ENCODE measurements at places on chromosomes 2 and 18.

DNA sequence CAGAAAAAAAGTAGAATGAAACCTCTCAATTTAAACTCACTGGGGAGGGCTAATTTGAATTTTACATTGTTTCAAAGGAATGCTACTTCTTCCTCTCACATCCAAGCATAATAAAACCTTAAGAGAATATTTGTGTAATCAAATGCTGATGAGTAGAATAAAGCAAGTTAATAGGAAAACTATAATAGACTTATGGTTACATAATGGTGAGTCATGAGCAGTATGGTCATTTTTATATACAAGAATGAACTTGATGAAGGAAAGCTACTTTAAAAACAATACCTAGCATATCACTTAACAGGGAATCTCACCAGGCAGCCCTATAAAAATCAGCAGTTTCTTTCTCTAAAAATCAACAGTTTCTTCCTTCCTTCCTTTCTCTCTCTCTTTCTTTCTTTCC lies 80.3 kb downstream of the VSNL1 start:
- no peak for DNase-seq

DNA sequence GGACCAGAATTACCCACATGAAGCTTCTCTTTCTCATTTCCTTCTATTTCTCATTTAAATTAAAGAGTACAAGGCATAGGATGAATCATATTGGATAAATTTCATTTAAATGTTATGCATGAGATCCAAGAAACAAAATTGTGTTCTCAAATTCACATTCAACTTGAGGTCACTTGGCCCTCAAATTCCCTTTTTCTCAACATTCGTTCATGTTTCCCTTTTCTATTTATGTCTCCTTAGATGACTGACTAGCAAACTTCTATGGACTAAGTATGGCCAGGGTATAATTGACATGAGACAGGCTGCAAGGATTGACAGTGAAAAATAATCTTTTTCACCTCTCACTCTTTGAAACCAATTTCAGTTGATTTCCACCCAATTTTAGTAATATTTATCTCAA lies 4.0 kb upstream of the LDLRAD4 start:
- DNase-seq, result no peak

GRCh38 chr2:167480232-167480985 lies 592.1 kb downstream of the XIRP2 start:
- no peak for DNase-seq

GRCh38 chr2:74944987-74945787 lies 13.3 kb upstream of the POLE4 start:
- DNase-seq, result no peak

- DNase-seq, result peak; percentile 35
These were observed at the start of gene RBMS1 for GRCh38 chr2:160493227-160494028. Gene RBMS1 (minus strand): TSS chr2:160493807. CDS start chr2:160493363, 444 bp downstream.

- no peak for DNase-seq
These were observed 444.3 kb downstream of the NBAS start for GRCh38 chr2:15116830-15117229.
